ENCODE measurements at places on chromosomes 1 and 21. TPM values are rescaled to one million over a fixed set of nuclear protein-coding genes. Genes with fewer than 3 reads are reported as not detected.

Gene TRIM58
- 4.6 TPM for total RNA-seq

Gene S100A14
- 70.1 TPM for total RNA-seq

Gene EFNA3
- total RNA-seq = 7.2 TPM

GRCh38 chr1:111731956-111732355 is 7.2 kb downstream of the INKA2 start:
- DNase-seq = no peak

Gene BATF3
- 1.9 TPM for total RNA-seq

Gene POGZ
- total RNA-seq = 37.0 TPM

DNA sequence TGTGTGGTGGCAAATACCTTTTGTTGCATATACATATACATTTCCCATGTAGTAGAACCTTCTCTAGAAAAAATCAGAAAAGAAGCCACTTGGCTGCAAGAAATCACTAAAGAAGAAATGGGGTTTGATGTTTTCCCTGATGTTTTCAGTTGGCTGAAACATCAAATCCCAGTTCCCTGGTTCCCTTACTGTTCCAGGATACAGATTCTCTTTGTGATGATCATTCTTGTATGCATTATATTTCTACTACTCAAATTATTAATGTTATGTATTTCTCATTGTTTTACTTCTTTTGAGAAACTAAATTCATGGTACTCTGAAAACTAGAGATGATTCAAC is 7.6 kb downstream of the RNU1-2 start:
- no peak for DNase-seq

- no peak for DNase-seq
Observed at GRCh38 chr1:11925938-11926292, 312 bp downstream of the KIAA2013 start.

DNA sequence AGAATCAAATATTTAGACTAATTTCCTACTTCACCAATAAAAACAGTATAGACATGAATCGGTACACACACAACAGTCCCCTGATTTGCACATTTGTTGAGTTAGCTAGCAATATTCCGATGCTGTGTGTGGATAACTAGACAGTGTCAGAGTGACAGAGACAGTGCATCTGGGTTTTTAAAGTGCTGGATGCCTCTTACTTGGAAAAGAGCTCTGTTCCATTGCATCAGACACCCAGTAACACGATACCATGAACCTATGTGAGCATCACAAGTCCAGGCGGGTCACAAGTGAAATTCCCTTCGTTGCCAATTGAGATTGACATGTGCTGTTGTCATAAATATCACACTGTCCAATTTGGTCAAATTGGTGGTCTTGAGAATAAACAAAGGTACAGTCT is 82.0 kb upstream of the ESRRG start:
- DNase-seq = no peak

Gene TNFRSF18
- 1.9 TPM for total RNA-seq

DNA sequence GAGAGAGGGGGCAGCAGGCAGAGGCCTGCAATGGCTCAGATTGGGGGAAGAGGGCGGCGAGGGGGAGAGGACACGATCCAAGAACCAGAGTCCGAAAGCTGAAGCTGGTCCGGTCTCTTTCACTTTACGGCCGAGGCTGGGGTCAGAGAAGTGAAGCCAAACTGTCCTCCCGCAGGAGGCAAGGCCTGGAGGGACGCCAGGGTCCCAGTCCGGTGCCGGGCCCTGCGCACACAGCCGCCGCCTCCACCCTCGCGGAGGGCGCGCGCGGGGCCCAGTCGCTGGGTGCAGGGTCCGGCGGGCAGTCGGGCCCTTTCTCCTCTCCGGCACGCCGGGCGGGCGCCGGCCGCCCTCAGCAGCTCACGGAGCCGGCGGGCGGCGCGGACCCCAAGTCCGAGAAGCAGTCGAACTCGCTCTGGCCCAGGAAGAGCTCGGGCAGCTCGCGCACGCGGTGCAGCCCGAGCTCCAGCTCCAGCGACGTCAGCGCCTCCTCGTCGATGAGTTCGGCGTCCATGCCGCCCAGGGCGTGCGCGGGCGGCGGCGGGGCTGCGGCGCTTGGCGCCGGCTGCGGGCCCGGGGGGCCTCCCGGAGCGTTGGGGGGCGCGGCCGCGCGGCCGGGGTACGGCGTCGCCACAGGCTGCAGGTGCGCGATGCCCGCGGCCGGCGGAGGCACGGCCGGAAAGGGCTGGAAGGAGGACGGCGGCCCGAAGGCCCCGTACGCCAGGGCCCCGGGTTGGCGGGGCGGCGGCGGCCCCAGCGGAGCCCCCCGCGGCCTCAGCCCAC is 749 bp downstream of the CITED4 start:
- no peak for DNase-seq

DNA sequence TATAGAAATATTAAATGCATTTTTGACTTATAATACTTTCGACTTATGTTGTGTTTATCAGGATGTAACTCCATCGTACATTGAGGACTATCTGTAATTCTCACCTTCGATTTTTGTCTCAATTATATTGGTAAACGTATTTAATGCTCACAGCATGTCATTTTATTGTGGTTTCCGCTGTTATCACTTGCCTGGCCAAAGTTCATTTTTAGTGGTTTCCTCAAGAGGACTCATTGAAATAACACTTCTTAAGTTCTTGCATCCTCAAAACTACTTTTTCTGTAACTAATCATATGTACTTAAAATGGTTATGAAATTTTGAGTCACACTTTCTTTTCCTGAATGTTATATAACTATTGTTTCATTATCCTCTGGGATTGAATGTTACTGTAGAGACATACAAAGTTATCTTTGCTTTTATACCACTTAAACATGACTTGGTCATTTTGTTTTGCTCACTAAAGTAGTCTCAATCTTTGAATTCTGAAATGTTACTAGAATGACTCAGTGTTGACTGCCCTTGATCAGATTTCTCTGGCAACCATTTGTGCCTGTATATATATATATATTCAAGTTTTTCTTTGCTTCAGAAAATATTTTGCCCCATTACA is 289.6 kb upstream of the PROX1 start:
- DNase-seq = no peak

DNA sequence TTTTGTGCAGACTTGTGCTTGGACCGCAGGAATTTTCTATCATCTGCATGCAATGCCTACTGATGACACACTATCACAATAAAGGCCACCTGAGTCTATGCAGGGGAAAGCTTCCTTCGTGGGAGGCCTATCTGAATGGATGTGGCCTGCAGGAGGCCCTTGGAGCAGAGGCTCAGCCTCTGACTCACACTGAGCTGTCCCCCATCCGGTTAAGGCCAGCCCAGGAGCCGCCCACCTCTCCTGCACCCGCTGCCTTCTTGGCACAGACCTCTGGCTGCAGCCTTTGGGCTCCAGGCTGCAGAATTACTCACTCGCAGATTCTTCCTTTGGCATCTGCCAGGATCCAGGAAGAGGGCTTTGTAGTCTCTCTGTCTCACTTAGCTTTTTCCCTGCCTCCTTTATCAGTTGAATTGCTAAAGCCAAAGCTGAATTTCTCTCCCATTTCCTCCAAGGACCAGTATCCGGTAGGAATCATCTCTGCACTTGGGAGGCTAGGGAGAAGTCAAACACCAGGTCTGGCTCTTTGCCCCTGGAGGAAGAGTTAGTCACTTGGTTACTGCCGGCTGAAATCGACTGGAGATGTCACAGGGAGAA is 65.1 kb upstream of the JUN start:
- peak; percentile 45 for DNase-seq

Gene FOXD3
- total RNA-seq = not detected

Gene RBP7
- 285 TPM for total RNA-seq

Gene APOBEC4
- total RNA-seq = not detected

Data from breast epithelium (tissue), 4 donors.